Epithelial cell of umbilical artery (primary cell): ENCODE measurements at places on chromosomes 6 and 20. TPM values are rescaled to one million over a fixed set of nuclear protein-coding genes. Genes with fewer than 3 reads are reported as not detected.

The MMP24OS gene
- 4.9 and 9.4 TPM in 2 replicates for total RNA-seq

The CEP85L gene
- 7.8 and 14.4 TPM in 2 replicates for total RNA-seq

The RAD21L1 gene
- total RNA-seq = 0.15 TPM in 1 of 2 replicates, not detected in the other

The SERINC1 gene
- 170 and 220 TPM in 2 replicates for total RNA-seq

The HCK gene
- not detected in 2 replicates for total RNA-seq
